ENCODE measurements at places on chromosomes 1 and 21. TPM values are rescaled to one million over a fixed set of nuclear protein-coding genes. Genes with fewer than 3 reads are reported as not detected.

- H3K4me1 ChIP-seq, result no peaks in the 10 kb centered on the region
- H3K27me3 ChIP-seq, result no peaks in the 10 kb centered on the region
- H3K27ac ChIP-seq, result no peak overlapping the region
These were observed 2.6 kb upstream of the TTC34 start for GRCh38 chr1:2803931-2804627.

GRCh38 chr1:79852004-79852403 is 845.5 kb upstream of the ADGRL4 start:
- DNase-seq, result no peak
- no peaks in the 10 kb centered on the region for H3K36me3 ChIP-seq
- no peaks in the 10 kb centered on the region for H3K27me3 ChIP-seq
- H3K27ac ChIP-seq, result no peak overlapping the region

DNA sequence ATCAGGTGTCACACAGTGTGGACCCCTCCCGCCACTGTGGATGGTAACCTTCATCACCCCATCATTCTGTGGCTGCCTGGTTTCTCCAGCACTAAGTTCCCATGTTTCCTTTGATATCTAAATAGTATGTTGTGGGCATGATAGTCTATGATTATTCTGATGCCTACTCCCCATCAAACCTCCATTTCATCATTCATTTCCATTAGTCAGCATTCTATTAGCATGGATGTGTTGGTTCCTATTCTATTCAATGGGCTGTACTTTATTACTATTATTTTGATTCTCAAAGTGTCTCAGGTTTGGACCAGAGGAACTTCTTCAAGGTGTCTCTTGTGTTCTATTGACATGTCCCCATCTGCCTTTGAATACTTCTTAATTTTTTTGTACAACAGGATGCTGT is 112.0 kb downstream of the DISC1 start:
- no peaks in the 10 kb centered on the region for H3K4me1 ChIP-seq
- H3K27me3 ChIP-seq, result no peaks in the 10 kb centered on the region
- H3K27ac ChIP-seq, result no peak overlapping the region
- no peak for DNase-seq
- H3K36me3 ChIP-seq, result peaks cover 4% of the 10 kb centered on the region

- peaks cover 71% of the 10 kb centered on the region for H3K36me3 ChIP-seq
- H3K27me3 ChIP-seq, result no peaks in the 10 kb centered on the region
- H3K4me3 ChIP-seq, result no peak overlapping the region
- DNase-seq, result no peak
- no peak overlapping the region for H3K27ac ChIP-seq
These were observed 9.6 kb downstream of the DHRS3 start for GRCh38 chr1:12608311-12608957.

GRCh38 chr1:47906009-47906432 is 91.2 kb downstream of the TRABD2B start:
- no peaks in the 10 kb centered on the region for H3K36me3 ChIP-seq
- DNase-seq, result no peak
- no peak overlapping the region for H3K4me3 ChIP-seq
- peaks cover 2% of the 10 kb centered on the region for H3K27me3 ChIP-seq

GRCh38 chr1:214583824-214584554 is 19.0 kb upstream of the CENPF start:
- no peak for DNase-seq
- H3K27ac ChIP-seq, result no peak overlapping the region
- peaks cover 8% of the 10 kb centered on the region for H3K4me1 ChIP-seq

- no peak overlapping the region for H3K27ac ChIP-seq
- no peak overlapping the region for H3K4me3 ChIP-seq
- peaks cover 3% of the 10 kb centered on the region for H3K4me1 ChIP-seq
- no peaks in the 10 kb centered on the region for H3K36me3 ChIP-seq
- DNase-seq, result peak; percentile 37
- peaks cover 2% of the 10 kb centered on the region for H3K27me3 ChIP-seq
These were observed 55.2 kb downstream of the COLGALT2 start for GRCh38 chr1:183982172-183982963.

DNA sequence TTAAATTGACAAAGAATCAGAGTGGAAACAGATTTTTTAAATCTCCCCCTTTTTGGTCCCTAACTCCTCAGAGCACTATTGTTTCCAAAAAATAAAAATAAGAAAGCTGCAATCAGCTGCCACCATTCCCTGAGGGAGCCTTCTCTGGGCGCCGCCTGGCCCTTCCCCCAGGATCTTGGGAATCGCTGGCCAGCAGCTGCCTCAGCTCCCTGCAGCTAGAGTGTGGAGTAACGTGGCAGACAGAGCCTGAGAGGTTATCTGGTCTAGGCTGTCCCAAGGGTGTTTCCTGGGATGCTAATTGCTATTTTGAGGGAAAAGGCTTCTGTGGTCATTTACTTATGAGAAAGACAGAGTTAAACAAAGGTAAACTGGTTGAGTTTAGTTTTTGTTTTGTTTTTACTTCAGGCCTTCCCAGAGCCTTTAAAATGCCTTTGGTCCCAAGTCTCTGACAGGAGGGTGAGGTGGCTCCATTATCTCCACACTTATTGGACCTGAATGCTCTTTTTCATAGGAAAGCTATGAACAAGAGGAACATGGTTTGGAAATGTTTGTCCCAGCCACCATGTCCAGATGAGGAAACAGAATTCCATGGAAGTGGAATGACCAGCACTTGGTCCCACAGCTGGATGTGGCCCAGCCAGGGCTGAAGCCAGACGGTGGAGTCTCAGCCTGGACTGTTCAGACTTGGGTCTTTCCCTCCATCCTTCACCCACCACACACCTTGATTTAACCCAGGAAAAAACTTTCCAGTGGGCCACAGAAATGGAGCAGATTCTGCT is 14.1 kb upstream of the KIAA1614 start:
- H3K4me1 ChIP-seq, result peaks cover 2% of the 10 kb centered on the region
- H3K36me3 ChIP-seq, result no peaks in the 10 kb centered on the region
- H3K27ac ChIP-seq, result no peak overlapping the region
- H3K4me3 ChIP-seq, result no peak overlapping the region
- DNase-seq, result peak; percentile 41

- no peaks in the 10 kb centered on the region for H3K36me3 ChIP-seq
- DNase-seq, result no peak
- peaks cover 39% of the 10 kb centered on the region for H3K4me1 ChIP-seq
- H3K4me3 ChIP-seq, result peak overlapping the region; percentile 22
These were observed 535.5 kb downstream of the PTPRC start for GRCh38 chr1:199174336-199174735.

DNA sequence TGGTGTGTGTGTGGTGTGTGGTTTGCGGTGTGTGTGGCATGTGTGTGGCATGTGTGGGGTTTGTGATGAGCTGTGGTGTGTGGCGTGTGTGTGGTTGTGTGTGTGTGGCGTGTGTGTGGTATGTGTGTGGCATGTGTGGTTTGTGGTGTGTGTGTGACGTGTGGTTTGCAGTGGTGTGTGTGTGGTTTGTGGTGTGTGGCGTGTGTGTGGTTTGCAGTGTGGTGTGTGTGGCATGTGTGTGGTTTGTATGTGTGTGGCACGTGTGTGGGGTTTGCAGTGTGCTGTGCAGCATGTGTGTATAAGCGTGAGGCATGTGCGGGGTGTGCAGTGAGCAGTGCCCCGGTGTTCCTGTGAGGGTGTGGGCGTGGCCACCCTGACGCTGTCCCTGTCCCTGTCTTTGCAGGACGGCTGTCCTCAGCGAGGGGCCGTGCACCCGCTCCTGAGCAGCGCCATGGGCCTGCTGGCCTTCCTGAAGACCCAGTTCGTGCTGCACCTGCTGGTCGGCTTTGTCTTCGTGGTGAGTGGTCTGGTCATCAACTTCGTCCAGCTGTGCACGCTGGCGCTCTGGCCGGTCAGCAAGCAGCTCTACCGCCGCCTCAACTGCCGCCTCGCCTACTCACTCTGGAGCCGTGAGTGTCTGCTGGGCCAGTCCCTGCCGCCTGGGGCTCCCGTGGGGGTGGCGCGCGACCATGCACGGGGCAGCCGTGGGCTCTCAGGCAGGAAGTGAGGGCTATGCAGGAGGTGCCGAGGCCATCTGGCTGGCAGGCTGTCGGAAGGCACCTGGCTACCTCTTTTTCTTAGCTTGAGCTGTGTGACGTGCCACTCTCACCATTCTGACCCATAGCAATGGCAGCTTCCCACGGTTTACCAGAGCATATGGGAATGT is 52.6 kb upstream of the TRAPPC10 start:
- H3K36me3 ChIP-seq, result peaks cover 37% of the 10 kb centered on the region
- no peak overlapping the region for H3K4me3 ChIP-seq
- peak; percentile 66 for DNase-seq

GRCh38 chr1:169513208-169513607 is 27.5 kb upstream of the SLC19A2 start:
- peaks cover 13% of the 10 kb centered on the region for H3K4me1 ChIP-seq
- H3K4me3 ChIP-seq, result no peak overlapping the region
- DNase-seq, result no peak

The PGBD5 gene
- total RNA-seq, result not detected

The TAL1 gene
- total RNA-seq, result not detected

The MEX3A gene
- total RNA-seq, result 0.84 TPM

The DNAJB4 gene
- 10.3 TPM for total RNA-seq

The OR2M3 gene
- total RNA-seq, result not detected

The MPL gene
- total RNA-seq, result not detected
